ENCODE measurements at places on chromosomes 6 and 20.

- H3K4me1 ChIP-seq: no peaks in the 10 kb centered on the region
- peaks cover 10% of the 10 kb centered on the region for H3K36me3 ChIP-seq
- H3K4me3 ChIP-seq: no peak overlapping the region
- no peak for DNase-seq
These were observed 7.3 kb upstream of the ENTPD6 start for GRCh38 chr20:25188218-25188617.

DNA sequence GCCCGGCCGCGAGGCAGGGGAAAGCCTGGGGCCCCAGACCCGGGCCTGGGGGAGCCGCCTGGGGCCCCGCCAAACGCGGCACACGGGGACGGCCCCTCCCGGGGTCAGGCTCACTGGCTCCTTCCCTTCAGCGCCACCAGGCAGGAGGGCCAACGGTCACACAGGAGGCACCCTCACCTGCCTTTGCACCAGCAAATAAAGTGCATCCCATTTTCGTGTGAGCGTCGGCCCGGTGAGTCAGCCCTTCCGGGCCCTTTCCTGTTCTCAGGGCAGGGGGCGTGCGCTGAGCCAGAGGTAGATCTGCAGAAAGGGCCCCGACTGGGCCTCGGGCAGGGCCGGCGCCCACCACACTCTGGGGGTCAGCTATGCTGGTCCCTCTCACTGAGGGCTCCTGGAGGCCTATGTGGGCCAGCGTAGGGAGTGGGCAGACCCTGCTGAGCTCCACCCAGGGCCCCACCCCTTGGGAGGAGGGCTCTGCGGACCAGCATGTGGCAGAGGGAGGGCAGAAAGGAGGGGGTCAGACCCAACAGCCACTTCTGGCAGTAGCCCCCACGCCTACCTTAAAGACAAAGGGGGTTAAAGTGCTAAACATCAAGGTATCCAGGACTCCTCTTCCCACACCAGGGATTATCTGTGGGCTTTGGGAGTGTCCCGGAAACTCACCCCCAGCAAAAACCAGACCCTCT lies 931 bp upstream of the UCKL1 start:
- H3K36me3 ChIP-seq: peaks cover 4% of the 10 kb centered on the region
- no peak overlapping the region for H3K27ac ChIP-seq
- no peak for DNase-seq
- no peaks in the 10 kb centered on the region for H3K27me3 ChIP-seq
- H3K4me1 ChIP-seq: peaks cover 28% of the 10 kb centered on the region
- H3K4me3 ChIP-seq: peak overlapping the region; percentile 82

DNA sequence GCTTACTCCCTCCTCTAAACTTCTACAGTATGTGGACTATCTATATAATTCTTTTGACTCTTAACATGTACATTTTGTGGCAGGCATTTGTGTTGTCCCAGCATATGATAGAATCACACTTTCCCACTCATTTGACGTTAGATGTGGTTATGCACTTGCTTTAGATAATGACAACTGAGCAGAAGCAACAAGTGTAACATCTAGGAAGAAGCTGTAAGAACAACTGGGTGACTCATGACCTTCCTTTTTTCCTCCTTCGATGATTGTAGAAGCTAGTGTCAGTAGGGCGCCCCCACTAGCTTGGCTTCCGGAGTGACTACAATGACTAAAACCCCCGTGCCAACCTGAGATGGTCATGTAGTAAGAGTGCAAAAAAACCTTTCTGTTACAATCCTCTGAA lies 74.6 kb upstream of the CEP85L start:
- no peaks in the 10 kb centered on the region for H3K27me3 ChIP-seq
- no peaks in the 10 kb centered on the region for H3K36me3 ChIP-seq
- peak overlapping the region; percentile 35 for H3K27ac ChIP-seq
- DNase-seq: no peak
- H3K4me3 ChIP-seq: no peak overlapping the region

DNA sequence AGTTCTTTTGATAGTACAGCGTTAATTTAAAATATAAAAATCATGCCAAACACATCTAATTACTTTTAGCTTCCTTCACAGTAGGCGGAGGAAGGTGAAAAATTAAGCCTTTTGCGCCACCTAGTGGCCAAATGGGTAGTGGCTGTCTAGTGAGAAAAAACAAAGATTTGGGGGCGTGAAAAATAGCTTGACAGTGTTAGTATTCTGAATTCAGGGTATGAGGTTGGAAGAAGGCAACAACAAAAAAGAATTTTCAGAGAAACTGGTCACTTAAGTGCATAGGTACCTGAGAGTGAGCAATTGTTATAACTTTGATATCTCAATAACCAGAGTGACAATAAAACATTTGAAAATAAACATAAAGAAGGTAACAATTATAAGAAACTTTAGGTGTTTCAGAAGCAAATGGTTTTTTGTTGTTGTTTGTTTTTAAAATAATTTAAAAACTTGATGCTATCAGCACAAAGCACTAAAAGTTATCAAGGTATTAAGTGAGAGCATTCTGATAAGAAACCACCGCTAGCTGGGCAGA lies 14.3 kb downstream of the PSMB9 start:
- no peak overlapping the region for H3K4me3 ChIP-seq
- peak; percentile 88 for DNase-seq
- H3K27me3 ChIP-seq: no peaks in the 10 kb centered on the region
- peaks cover 23% of the 10 kb centered on the region for H3K4me1 ChIP-seq

- H3K4me1 ChIP-seq: peaks cover 32% of the 10 kb centered on the region
- peaks cover 32% of the 10 kb centered on the region for H3K36me3 ChIP-seq
- DNase-seq: no peak
- no peak overlapping the region for H3K27ac ChIP-seq
- H3K4me3 ChIP-seq: no peak overlapping the region
These were observed 67.3 kb downstream of the LY86 start for GRCh38 chr6:6655805-6656251.

GRCh38 chr6:116019428-116019827 lies 41.3 kb downstream of the FRK start:
- peaks cover 28% of the 10 kb centered on the region for H3K4me1 ChIP-seq
- H3K27me3 ChIP-seq: no peaks in the 10 kb centered on the region
- H3K36me3 ChIP-seq: peaks cover 2% of the 10 kb centered on the region
- no peak overlapping the region for H3K4me3 ChIP-seq
- peak overlapping the region; percentile 77 for H3K27ac ChIP-seq
- DNase-seq: peak; percentile 36

DNA sequence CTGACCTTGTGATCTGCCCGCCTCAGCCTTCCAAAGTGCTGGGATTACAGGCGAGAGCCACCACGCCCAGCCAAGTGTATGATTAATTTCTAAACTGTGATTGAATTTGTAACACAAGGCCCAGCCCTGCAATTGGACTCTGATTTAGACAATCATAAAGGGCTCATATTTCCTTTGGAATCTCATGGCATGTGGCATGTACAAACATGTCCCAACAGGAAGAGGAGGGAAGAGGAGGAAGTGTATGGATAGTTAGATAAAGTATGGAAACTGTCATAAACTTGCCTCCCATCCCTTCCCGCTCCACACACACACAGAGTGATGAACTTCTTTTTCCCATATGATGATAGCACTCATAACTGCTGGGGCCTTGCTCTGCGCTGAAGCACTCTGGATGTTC lies 27.2 kb upstream of the QKI start:
- no peak for DNase-seq
- no peak overlapping the region for H3K27ac ChIP-seq
- no peak overlapping the region for H3K4me3 ChIP-seq
- no peaks in the 10 kb centered on the region for H3K4me1 ChIP-seq

GRCh38 chr6:5838656-5839396 lies 167.9 kb downstream of the NRN1 start:
- H3K36me3 ChIP-seq: peaks cover 1% of the 10 kb centered on the region
- DNase-seq: no peak
- H3K4me1 ChIP-seq: peaks cover 4% of the 10 kb centered on the region
- no peak overlapping the region for H3K27ac ChIP-seq
- peaks cover 13% of the 10 kb centered on the region for H3K27me3 ChIP-seq

- no peak overlapping the region for H3K27ac ChIP-seq
- no peaks in the 10 kb centered on the region for H3K27me3 ChIP-seq
- H3K4me3 ChIP-seq: no peak overlapping the region
These were observed 183.7 kb upstream of the CEP162 start for GRCh38 chr6:84411060-84411629.

DNA sequence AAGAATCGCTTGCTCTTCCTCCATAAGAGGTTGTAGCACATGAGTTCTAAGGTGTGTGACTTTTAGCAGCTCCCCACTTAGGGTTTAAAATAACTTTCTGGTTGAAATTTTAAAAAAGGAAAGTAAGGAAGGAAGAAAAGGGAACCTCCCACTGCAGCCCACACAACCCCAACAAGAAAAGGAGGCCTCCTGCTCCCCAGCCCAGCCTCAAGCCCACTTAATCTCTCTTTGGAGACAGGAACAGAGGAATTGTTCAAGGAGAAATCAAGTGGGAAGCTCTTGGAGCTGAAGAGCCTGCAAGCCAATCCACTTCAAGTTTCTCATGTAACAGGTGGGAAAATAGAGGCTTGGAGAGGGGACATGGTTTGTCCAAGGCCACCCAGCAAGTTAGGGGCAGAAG lies 39.1 kb upstream of the PREX1 start:
- H3K36me3 ChIP-seq: no peaks in the 10 kb centered on the region
- H3K4me3 ChIP-seq: no peak overlapping the region
- H3K27ac ChIP-seq: no peak overlapping the region
- peaks cover 17% of the 10 kb centered on the region for H3K4me1 ChIP-seq

DNA sequence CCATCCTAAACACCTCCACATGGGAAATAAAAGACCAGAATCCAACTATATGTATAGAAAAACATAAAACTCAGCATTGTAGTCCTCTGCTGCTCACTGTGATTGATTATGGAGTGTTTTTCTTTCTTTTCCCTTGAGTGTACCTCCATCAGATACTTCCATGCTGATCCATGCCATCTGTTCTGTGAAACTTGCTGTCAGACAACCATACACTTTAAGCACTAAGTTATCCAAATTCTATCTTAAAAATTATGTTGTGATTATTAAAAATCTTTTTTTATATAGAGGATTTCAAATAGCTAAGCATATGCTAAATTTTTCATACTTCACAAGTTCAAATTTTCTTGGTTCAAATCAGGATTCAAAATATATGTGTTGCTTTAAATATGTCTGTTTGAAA lies 91.9 kb upstream of the TINAG start:
- no peaks in the 10 kb centered on the region for H3K4me1 ChIP-seq
- H3K4me3 ChIP-seq: no peak overlapping the region
- DNase-seq: no peak
- H3K27me3 ChIP-seq: no peaks in the 10 kb centered on the region

GRCh38 chr20:50107086-50107660 lies 5.8 kb downstream of the UBE2V1 start:
- H3K36me3 ChIP-seq: peaks cover 12% of the 10 kb centered on the region
- H3K27me3 ChIP-seq: no peaks in the 10 kb centered on the region
- peak overlapping the region; percentile 65 for H3K27ac ChIP-seq
- H3K4me3 ChIP-seq: no peak overlapping the region

DNA sequence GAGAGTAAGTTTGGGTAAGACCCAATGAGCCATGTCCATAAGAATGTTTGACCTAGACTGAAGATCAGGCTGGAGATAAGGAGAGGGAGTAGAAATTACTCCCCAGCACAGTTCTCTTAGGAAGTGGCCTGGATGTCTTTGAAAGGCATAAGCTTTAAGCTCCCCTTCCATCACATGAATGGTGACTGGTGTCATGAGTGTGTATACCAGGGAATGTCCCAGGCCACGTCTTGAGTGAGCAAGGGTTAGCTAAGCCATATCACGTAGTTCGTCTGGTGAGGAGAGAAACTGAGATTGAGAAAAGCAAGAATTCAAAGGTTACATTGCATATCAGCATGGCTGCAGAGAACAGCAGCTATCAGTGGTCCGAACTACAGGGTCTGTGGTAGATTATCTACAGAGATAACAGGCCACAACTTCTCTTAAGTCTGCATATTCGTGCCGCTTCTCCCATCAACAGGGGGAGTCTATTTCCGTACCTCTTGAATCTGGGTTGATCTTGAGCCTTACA lies 60.1 kb upstream of the BMP2 start:
- no peaks in the 10 kb centered on the region for H3K27me3 ChIP-seq
- no peaks in the 10 kb centered on the region for H3K4me1 ChIP-seq
- H3K4me3 ChIP-seq: no peak overlapping the region
- no peaks in the 10 kb centered on the region for H3K36me3 ChIP-seq

DNA sequence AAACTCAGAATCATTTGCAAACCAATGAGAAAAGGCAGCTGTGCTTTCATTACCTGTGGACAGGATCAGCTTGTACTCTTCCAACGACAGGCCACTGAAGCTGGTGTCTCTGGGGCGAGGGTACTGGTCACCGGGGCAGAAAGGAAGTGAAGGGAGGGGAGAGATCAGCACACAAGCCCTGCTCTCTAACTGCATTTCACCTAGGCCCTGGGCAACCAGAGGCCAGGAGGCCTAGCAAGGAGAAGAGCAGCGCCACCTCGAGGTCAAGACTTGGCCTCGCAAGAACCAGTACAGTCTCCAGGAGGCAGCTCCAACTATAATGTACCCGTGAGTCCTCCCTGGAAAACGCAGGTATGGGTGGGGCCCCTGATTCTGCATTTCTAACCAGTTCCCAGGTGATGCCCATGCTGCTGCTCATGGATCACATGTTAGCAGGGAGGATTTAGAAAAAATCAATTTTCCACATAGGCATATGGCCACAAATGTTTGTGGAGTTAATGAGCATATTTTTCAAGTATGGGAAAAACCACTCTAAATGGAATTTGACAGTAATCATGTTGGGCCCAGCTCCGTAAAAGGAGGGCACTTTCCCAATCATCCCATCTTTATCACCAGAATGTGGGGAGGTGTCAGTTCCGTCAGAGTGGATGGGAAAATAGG lies 11.0 kb downstream of the UQCC2 start:
- no peaks in the 10 kb centered on the region for H3K27me3 ChIP-seq
- peak overlapping the region; percentile 63 for H3K27ac ChIP-seq
- H3K4me1 ChIP-seq: peaks cover 46% of the 10 kb centered on the region
- H3K36me3 ChIP-seq: peaks cover 2% of the 10 kb centered on the region

DNA sequence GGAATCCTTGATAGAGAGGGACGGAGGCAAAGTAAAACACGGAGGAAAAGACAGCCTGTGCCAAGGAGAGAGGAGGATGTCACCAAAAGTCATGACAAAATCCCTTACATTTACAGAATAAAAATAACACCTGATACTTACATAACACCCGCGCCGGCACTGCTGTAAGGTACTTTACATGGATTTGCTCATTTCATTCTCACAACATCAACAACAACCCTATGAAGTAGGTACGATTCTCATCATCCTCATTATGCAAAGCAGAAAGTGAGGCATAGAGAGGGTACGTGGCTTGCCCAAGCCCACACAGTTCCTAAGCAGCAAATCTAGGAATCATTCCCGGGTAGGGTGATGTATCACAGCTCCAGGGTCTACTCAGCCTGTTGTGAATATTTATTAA lies 67.6 kb upstream of the NFATC2 start:
- H3K4me1 ChIP-seq: peaks cover 14% of the 10 kb centered on the region
- H3K36me3 ChIP-seq: no peaks in the 10 kb centered on the region
- no peak for DNase-seq

GRCh38 chr20:1633535-1633934 lies 13.7 kb upstream of the SIRPB1 start:
- no peak overlapping the region for H3K27ac ChIP-seq
- H3K4me1 ChIP-seq: peaks cover 5% of the 10 kb centered on the region
- no peaks in the 10 kb centered on the region for H3K36me3 ChIP-seq
- no peaks in the 10 kb centered on the region for H3K27me3 ChIP-seq
- no peak overlapping the region for H3K4me3 ChIP-seq
- DNase-seq: no peak

GRCh38 chr6:13447949-13448724 lies 39.3 kb downstream of the GFOD1 start:
- peaks cover 21% of the 10 kb centered on the region for H3K36me3 ChIP-seq
- H3K27me3 ChIP-seq: no peaks in the 10 kb centered on the region
- H3K4me3 ChIP-seq: peak overlapping the region; percentile 55
